ENCODE measurements at places on chromosomes 1 and 21. TPM values are rescaled to one million over a fixed set of nuclear protein-coding genes. Genes with fewer than 3 reads are reported as not detected.

Gene LORICRIN
- total RNA-seq, result not detected

Gene KDF1
- total RNA-seq, result 3.5 TPM

Gene RER1
- total RNA-seq, result 136 TPM

Gene ST6GALNAC5
- total RNA-seq, result not detected

Gene C1orf105
- total RNA-seq, result not detected

Gene COL18A1
- total RNA-seq, result 303 TPM

Gene SASS6
- 2.4 TPM for total RNA-seq

Gene OR6K6
- total RNA-seq, result not detected

Gene RUNX3
- 0.55 TPM for total RNA-seq

Gene PSRC1
- 3.4 TPM for total RNA-seq

Gene CYYR1
- 1.5 TPM for total RNA-seq

Gene TAF1A
- 2.1 TPM for total RNA-seq

Gene AGBL4
- 1.8 TPM for total RNA-seq

Gene HEYL
- 0.98 TPM for total RNA-seq

Gene RHD
- total RNA-seq, result 0.22 TPM

Gene PLEKHN1
- 2.4 TPM for total RNA-seq

Gene TRIM67
- not detected for total RNA-seq

Gene DCST1
- not detected for total RNA-seq

Gene RPTN
- not detected for total RNA-seq

Gene COL6A2
- 40.0 TPM for total RNA-seq

Gene C1orf50
- total RNA-seq, result 4.7 TPM

Gene PIAS3
- 8.9 TPM for total RNA-seq

Gene LRRC53
- not detected for total RNA-seq

Gene HRNR
- not detected for total RNA-seq

Gene ATP6V1G3
- total RNA-seq, result not detected

Gene NEK2
- not detected for total RNA-seq

Gene TMIGD3
- 3.3 TPM for total RNA-seq

Gene CHODL
- total RNA-seq, result not detected

Gene TMPRSS15
- not detected for total RNA-seq

Gene PGBD5
- total RNA-seq, result 2.5 TPM

Gene ZBTB8A
- total RNA-seq, result 2.6 TPM

Gene SPATA45
- not detected for total RNA-seq

Gene PRAMEF10
- total RNA-seq, result not detected

Gene LCE2B
- not detected for total RNA-seq

Gene AUNIP
- total RNA-seq, result 0.43 TPM
